Body of pancreas (tissue), 4 donors: ENCODE measurements at places on chromosomes 16 and 17.

- no peaks in the 10 kb centered on the region for H3K4me1 ChIP-seq
- H3K4me3 ChIP-seq: no peak overlapping the region
Observed at GRCh38 chr17:34892461-34893249, 68.6 kb downstream of the CCT6B start.

GRCh38 chr17:61410141-61411010, 10.7 kb downstream of the TBX2 start:
- H3K27ac ChIP-seq: no peak overlapping the region
- H3K27me3 ChIP-seq: no peaks in the 10 kb centered on the region
- no peaks in the 10 kb centered on the region for H3K36me3 ChIP-seq
- DNase-seq: peak; percentile 53
- peaks cover 36% of the 10 kb centered on the region for H3K4me1 ChIP-seq

GRCh38 chr16:27349276-27349675, 35.5 kb downstream of the IL4R start:
- no peaks in the 10 kb centered on the region for H3K4me1 ChIP-seq
- H3K4me3 ChIP-seq: no peak overlapping the region
- no peaks in the 10 kb centered on the region for H3K27me3 ChIP-seq
- H3K27ac ChIP-seq: no peak overlapping the region
- peaks cover 2% of the 10 kb centered on the region for H3K36me3 ChIP-seq

GRCh38 chr17:4896332-4897197, 2.8 kb upstream of the C17orf107 start:
- peaks cover 30% of the 10 kb centered on the region for H3K4me1 ChIP-seq
- no peak for DNase-seq
- H3K27me3 ChIP-seq: no peaks in the 10 kb centered on the region
- no peak overlapping the region for H3K27ac ChIP-seq

GRCh38 chr17:51238255-51238887, 21.5 kb downstream of the MBTD1 start:
- H3K4me3 ChIP-seq: no peak overlapping the region
- H3K36me3 ChIP-seq: no peaks in the 10 kb centered on the region
- no peaks in the 10 kb centered on the region for H3K4me1 ChIP-seq

- no peak overlapping the region for H3K4me3 ChIP-seq
- no peak overlapping the region for H3K27ac ChIP-seq
- no peaks in the 10 kb centered on the region for H3K27me3 ChIP-seq
- DNase-seq: no peak
Observed at GRCh38 chr17:80984749-80985148, 6.9 kb upstream of the CHMP6 start.

- H3K4me1 ChIP-seq: no peaks in the 10 kb centered on the region
- H3K27me3 ChIP-seq: no peaks in the 10 kb centered on the region
- H3K27ac ChIP-seq: no peak overlapping the region
- DNase-seq: no peak
Observed at GRCh38 chr17:34308371-34308770, 10.9 kb upstream of the CCL8 start.

DNA sequence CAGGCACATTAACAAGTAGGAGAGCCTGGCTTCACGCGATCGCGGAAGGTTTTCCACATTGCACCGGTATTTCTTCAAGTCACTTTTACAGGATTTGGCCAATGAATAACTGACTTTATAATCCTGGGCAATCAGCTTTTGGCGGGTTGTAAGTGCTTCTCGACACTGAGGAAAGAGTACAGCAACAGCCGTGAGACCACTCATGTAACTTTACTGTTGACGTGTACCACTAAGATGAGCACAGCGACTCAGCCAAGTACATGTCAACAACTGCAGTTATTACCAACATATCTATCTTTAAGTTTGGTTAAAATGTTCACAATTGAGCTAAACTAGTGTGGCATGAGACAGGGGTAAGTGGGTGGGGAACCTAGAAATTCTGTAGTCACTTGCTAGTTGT, 71.7 kb upstream of the CLEC18B start:
- DNase-seq: no peak
- peaks cover 16% of the 10 kb centered on the region for H3K36me3 ChIP-seq
- no peaks in the 10 kb centered on the region for H3K27me3 ChIP-seq
- H3K4me3 ChIP-seq: no peak overlapping the region

DNA sequence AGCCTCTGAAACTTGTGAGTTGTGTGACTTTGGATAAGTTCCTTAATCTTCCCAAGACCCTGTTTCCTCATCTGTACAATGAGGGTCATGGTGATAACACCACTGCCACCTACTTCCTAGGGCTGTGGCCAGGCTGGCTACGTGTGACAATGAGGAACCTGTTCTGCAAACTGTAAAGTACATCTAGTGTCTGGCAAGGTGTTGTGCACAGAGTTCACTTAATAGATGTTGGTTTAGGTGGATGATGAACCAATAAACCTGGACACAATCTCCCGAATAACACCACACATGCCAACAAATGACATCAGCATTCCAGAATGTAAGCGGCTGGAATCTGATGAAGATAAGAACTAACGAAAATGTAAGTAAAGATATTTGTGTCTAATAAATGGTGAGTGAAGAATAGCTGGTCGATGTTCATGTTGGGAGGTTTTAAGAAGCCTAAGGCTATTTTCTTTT, 82.3 kb downstream of the MARCHF10 start:
- DNase-seq: no peak
- H3K4me1 ChIP-seq: peaks cover 5% of the 10 kb centered on the region
- no peak overlapping the region for H3K4me3 ChIP-seq
- no peaks in the 10 kb centered on the region for H3K27me3 ChIP-seq
- H3K27ac ChIP-seq: no peak overlapping the region

- H3K27me3 ChIP-seq: no peaks in the 10 kb centered on the region
- no peak overlapping the region for H3K4me3 ChIP-seq
- no peaks in the 10 kb centered on the region for H3K36me3 ChIP-seq
- H3K4me1 ChIP-seq: peaks cover 41% of the 10 kb centered on the region
- peak overlapping the region; percentile 69 for H3K27ac ChIP-seq
Observed at GRCh38 chr16:75754141-75754540, 27.9 kb upstream of the CPHXL start.

- peaks cover 35% of the 10 kb centered on the region for H3K4me1 ChIP-seq
- no peak overlapping the region for H3K27ac ChIP-seq
- DNase-seq: no peak
Observed at GRCh38 chr16:11097787-11098167, 153.4 kb downstream of the CLEC16A start.

- no peak overlapping the region for H3K4me3 ChIP-seq
- no peak for DNase-seq
Observed at GRCh38 chr17:76142585-76143041, 1.6 kb upstream of the FOXJ1 start.

- H3K4me3 ChIP-seq: no peak overlapping the region
- no peaks in the 10 kb centered on the region for H3K36me3 ChIP-seq
- peaks cover 58% of the 10 kb centered on the region for H3K4me1 ChIP-seq
- H3K27ac ChIP-seq: no peak overlapping the region
- no peaks in the 10 kb centered on the region for H3K27me3 ChIP-seq
Observed at GRCh38 chr17:19243838-19244237, 6.7 kb downstream of the EPN2 start.

DNA sequence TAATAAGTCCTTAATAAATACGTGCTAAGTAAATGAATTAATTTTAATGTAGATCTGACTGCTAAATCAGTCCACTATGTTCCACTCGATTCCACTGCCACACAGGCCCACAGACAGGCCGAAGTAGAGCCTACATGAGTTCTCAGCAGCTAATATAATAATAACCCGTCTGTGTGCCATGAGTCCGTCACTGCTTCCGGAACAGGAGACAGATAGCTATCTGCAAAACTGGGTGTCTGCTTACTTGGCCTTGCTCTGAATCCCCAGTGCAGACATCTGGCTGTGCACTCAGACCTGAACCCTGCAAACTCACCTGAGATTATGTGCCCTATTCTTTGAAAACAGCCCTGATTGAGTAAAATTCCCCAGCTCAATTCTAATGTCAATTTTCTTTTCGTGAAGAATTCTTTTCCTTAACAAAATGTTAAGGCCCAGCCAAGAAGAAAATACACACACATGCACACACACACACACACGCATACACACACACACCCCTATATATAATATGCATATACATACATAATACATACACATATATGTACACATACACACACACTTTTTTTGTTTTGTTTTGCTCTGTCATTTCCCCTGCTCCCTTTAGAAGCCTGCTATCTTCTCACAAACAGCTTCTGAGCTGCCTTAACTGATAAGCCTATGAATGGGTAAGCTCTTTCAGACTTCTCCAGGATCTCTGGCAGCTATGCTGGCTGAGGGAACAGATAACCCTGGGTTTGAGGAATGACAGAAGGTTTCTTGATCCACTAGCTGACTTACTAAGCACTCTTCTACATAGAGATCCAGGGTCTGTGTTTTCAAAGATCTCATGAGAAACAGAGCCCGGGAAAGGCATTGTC, 39.8 kb upstream of the TOM1L1 start:
- H3K4me1 ChIP-seq: peaks cover 15% of the 10 kb centered on the region
- H3K36me3 ChIP-seq: no peaks in the 10 kb centered on the region
- DNase-seq: no peak
- no peaks in the 10 kb centered on the region for H3K27me3 ChIP-seq

DNA sequence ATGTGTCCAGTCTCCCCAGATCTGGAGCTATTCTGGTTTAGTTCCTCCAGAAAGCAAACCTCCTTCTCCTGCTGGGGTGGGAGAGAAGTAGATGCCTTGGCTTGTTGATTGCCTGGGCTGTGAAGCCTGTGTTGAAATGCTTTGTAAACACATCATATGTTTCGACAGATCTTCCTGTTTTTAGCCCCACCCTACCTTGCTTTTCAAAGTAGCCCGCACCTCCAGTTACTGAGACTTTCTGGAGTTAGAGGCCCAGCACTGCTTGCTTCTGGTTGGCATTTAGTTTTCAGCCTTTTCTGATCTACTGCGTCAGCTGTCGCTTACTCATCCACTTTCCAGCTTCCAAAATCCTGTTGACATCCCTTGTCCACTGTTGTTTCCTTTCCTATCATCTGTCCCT, 17.9 kb upstream of the NDEL1 start:
- no peak overlapping the region for H3K4me3 ChIP-seq
- H3K4me1 ChIP-seq: peaks cover 17% of the 10 kb centered on the region
- H3K27me3 ChIP-seq: no peaks in the 10 kb centered on the region
- H3K36me3 ChIP-seq: no peaks in the 10 kb centered on the region

DNA sequence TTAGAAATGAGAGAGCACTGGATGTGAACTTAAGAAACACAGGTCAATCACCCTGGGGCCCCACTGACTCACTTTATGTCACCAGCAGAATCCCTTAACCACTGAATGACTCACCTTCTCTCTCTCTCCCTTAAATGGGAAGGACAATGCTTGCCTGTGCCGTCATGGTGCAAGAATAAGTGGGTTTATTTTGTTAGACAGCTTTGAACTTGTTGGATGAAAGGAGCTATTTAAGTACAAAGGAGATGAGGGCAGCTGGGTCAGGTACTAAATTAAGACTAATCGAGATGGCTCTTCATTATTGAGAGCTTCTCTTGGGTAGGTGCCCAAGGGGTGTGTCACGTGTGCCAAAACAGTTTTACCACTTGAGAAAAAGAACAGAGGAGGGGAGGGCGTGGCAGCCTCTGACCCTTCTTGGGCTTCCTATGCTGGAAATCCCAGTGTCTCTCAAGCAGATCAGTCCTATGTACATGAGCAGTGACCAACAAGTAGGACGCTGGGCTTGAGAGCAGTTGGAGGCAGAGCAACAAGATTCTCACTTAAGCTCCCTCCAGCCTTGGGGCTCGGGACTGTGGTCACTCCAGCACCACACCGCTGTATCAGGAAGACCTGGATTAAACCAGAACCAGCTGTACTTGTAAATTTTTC, 6.7 kb upstream of the KRT31 start:
- no peak for DNase-seq
- H3K4me1 ChIP-seq: no peaks in the 10 kb centered on the region
- H3K36me3 ChIP-seq: no peaks in the 10 kb centered on the region
- H3K27me3 ChIP-seq: no peaks in the 10 kb centered on the region
- H3K27ac ChIP-seq: no peak overlapping the region

- DNase-seq: no peak
- peaks cover 50% of the 10 kb centered on the region for H3K4me1 ChIP-seq
- H3K4me3 ChIP-seq: no peak overlapping the region
- peaks cover 26% of the 10 kb centered on the region for H3K36me3 ChIP-seq
- no peaks in the 10 kb centered on the region for H3K27me3 ChIP-seq
Observed at GRCh38 chr17:46929413-46929812, 6.5 kb downstream of the GOSR2 start.

GRCh38 chr17:17414341-17414805, 62.4 kb upstream of the MED9 start:
- H3K36me3 ChIP-seq: no peaks in the 10 kb centered on the region
- H3K4me3 ChIP-seq: no peak overlapping the region
- H3K27ac ChIP-seq: peak overlapping the region; percentile 68
- DNase-seq: peak; percentile 20
- no peaks in the 10 kb centered on the region for H3K27me3 ChIP-seq

GRCh38 chr17:7192271-7192937, 13.2 kb upstream of the ASGR1 start:
- H3K4me1 ChIP-seq: no peaks in the 10 kb centered on the region
- H3K27ac ChIP-seq: no peak overlapping the region
- H3K27me3 ChIP-seq: no peaks in the 10 kb centered on the region
- no peak overlapping the region for H3K4me3 ChIP-seq
- no peaks in the 10 kb centered on the region for H3K36me3 ChIP-seq

- H3K27me3 ChIP-seq: no peaks in the 10 kb centered on the region
- no peaks in the 10 kb centered on the region for H3K36me3 ChIP-seq
- peaks cover 49% of the 10 kb centered on the region for H3K4me1 ChIP-seq
- peak overlapping the region; percentile 52 for H3K27ac ChIP-seq
Observed at GRCh38 chr16:78240459-78241222, 141.2 kb downstream of the WWOX start.

DNA sequence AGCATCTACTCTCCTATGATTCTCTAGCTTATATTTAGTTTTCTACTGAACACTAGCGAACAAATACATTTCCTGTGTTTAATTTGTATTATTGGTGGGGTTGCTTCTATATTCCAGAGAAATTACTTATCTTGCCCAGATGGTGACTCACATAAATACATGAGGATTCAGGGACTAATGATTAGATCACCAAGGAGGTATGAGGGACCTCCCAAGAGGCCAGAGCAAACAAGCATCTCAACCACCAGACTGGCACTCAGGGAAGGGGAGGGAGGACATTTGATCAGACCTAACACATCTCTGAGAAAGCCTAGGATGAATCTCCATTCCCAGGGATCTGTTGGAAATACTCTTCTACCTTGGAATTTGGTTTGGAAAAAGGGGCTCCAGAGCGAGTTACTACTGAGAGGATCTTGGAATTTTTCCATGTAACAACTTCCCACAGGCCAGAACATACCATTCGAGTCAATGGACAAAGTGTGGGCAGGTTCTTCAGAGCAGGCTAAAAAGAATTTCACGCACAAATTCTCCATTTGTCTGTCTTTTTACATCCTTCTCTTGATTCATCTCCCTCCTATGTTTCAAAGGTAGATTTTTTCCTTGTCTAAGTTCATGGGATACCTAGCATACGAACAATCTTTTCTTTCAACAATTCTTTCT, 262.6 kb upstream of the MYOCD start:
- H3K27me3 ChIP-seq: no peaks in the 10 kb centered on the region
- no peak overlapping the region for H3K4me3 ChIP-seq
- H3K27ac ChIP-seq: no peak overlapping the region
- no peaks in the 10 kb centered on the region for H3K36me3 ChIP-seq
- peaks cover 10% of the 10 kb centered on the region for H3K4me1 ChIP-seq

GRCh38 chr17:19728084-19728495, 11.7 kb upstream of the SLC47A2 start:
- no peaks in the 10 kb centered on the region for H3K36me3 ChIP-seq
- H3K27ac ChIP-seq: peak overlapping the region; percentile 82
- DNase-seq: peak; percentile 86
- H3K4me1 ChIP-seq: peaks cover 32% of the 10 kb centered on the region
- H3K4me3 ChIP-seq: no peak overlapping the region
